ENCODE measurements at places on chromosomes 4 and X. TPM values are rescaled to one million over a fixed set of nuclear protein-coding genes. Genes with fewer than 3 reads are reported as not detected.

The S100G gene
- not detected for total RNA-seq

The BMPR1B gene
- total RNA-seq, result not detected

The SPANXA2 gene
- not detected for total RNA-seq

The ADGRG2 gene
- total RNA-seq, result not detected

The TXLNG gene
- 17.5 TPM for total RNA-seq

The EPGN gene
- total RNA-seq, result not detected

The RNF128 gene
- total RNA-seq, result 0.43 TPM

The PPEF1 gene
- not detected for total RNA-seq

The TMPRSS11D gene
- total RNA-seq, result not detected

The HEPH gene
- total RNA-seq, result not detected

The KCNE5 gene
- not detected for total RNA-seq

The PDE5A gene
- total RNA-seq, result 0.06 TPM

The ZIC3 gene
- total RNA-seq, result not detected

The MAGEE1 gene
- 1.6 TPM for total RNA-seq

The FOXP3 gene
- not detected for total RNA-seq

The SCRG1 gene
- not detected for total RNA-seq

The SLC10A3 gene
- total RNA-seq, result 24.0 TPM

The NHS gene
- total RNA-seq, result not detected

The ATG4A gene
- total RNA-seq, result 12.7 TPM

The CLIC2 gene
- total RNA-seq, result 1.4 TPM

The CLGN gene
- 3.5 TPM for total RNA-seq

The AMTN gene
- not detected for total RNA-seq

The UGT2B17 gene
- total RNA-seq, result not detected

The AKAP14 gene
- total RNA-seq, result not detected

The WAS gene
- total RNA-seq, result not detected

The FTSJ1 gene
- total RNA-seq, result 64.6 TPM
